ENCODE measurements at places on chromosomes 13 and 19. TPM values are rescaled to one million over a fixed set of nuclear protein-coding genes. Genes with fewer than 3 reads are reported as not detected.

The UGGT2 gene
- total RNA-seq, result 26.1 TPM

The LILRB4 gene
- total RNA-seq, result 1.6 TPM

The ZNF112 gene
- 7.1 TPM for total RNA-seq

DNA sequence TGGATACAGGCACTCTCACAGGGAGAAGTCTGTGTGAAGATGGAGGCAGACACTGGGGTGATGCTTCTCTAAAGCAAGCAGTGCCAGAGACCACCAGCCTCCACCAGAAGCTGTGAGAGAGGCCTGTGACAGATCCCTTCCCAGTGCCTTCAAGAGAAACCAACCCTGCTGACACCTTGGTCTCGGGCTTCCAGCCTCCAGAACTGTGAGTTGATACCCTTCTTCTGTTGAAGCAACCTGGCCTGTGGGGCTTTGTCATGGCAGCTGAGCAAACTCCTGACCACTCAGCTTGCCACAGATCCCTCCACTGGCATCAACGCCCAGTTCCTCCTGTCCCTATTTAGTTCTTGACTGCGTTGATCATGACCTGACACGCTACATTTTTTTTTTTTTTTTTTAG, 29.0 kb downstream of the ELAVL1 start:
- no peak overlapping the region for H3K4me3 ChIP-seq
- H3K36me3 ChIP-seq, result peaks cover 12% of the 10 kb centered on the region
- no peak overlapping the region for H3K27ac ChIP-seq
- DNase-seq, result no peak

DNA sequence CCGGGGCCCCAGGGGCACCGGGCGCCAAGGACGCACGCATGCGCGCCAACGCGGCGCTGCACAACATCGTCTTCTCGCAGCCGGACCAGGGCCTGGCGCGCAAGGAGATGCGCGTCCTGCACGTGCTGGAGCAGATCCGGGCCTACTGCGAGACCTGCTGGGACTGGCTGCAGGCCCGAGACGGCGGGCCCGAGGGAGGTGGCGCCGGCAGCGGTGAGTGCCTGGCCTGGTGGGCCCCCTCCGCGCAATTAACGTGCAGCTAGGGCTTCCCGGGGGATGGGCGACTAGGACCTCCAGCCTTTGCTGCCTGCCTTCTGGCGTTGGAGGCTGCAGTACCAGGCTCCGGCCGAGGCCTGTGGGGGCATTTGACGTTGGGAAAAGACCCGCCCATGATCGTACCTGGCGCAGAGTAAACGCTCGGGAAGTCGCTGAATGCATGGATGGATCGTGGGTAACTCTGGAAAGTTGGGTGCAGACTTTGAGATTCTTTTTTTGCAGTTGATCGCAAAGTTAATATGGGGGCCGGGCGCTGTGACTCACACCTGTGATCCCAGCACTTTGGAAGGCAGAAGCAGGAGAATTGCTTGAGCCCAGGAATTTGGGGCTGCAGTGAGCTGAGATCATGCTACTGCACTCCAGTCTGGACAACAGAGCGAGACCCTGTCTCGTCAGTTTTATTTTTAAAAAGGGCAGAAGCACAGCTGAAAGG, 7.3 kb downstream of the APC2 start:
- peaks cover 29% of the 10 kb centered on the region for H3K27me3 ChIP-seq
- H3K4me1 ChIP-seq, result peaks cover 4% of the 10 kb centered on the region
- no peaks in the 10 kb centered on the region for H3K36me3 ChIP-seq
- no peak for DNase-seq

DNA sequence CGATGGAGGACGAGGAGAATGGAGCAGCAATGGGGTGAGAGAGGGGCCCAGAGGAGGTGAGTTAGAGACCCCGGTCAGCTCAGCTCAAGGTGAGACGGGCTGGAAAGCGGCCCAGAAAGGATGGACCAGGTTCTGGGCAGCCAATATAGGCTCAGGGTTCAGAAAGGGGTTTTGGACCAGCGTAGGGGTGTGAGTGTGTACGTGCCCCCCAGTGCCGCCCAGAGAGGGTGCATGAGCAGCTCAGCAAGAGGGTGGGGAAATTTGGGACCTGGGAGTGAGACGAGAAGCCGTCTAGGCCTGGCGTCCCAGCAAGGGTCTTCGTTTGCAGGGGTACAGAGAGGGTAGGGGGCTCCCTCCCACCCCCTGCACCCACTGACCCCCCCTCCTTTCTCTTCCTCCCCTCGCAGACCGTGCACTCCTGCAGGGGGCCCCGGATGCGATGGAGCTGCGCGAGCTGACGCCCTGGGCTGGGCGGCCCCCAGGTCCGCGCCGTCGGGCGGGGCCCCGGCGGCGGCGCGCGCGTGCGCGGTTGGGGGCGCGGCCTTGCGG, 12.1 kb downstream of the FUT6 start:
- no peaks in the 10 kb centered on the region for H3K36me3 ChIP-seq
- H3K27ac ChIP-seq, result peak overlapping the region; percentile 68
- H3K4me1 ChIP-seq, result no peaks in the 10 kb centered on the region
- peak overlapping the region; percentile 25 for H3K4me3 ChIP-seq
- DNase-seq, result no peak

DNA sequence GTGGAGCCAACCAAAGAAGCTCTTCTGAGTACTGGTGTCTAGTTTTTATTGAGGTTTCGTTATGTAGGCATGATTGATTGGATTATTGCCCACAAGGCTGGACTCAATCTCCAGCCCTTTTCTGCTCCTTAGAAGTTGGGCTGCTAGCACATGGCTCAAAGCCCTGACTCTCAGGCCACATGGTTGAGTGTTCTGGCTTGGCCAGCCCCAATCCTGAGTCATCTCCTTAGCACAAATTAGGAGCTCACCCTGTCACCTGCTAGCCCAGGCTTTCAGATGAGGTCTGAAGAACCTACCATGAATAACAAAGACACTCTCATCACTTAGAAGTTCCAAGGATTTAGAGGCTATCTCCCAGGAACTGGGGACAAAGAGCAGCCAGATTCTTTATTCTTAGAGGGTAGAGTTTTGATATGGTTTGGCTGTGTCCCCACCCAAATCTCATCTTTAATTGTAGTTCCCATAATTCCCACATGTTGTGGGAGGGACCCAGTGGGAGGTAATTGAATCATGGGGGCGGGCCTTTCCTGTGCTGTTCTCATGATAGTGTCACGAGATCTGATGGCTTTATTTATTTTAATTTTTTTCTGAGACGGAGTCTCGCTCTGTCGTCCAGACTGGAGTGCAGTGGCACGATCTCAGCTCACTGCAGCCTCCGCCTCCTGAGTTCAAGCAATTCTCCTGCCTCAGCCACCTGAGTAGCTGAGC, 11.3 kb downstream of the DPY19L3 start:
- H3K27me3 ChIP-seq, result no peaks in the 10 kb centered on the region
- no peak for DNase-seq
- H3K27ac ChIP-seq, result no peak overlapping the region
- no peak overlapping the region for H3K4me3 ChIP-seq
- no peaks in the 10 kb centered on the region for H3K4me1 ChIP-seq

DNA sequence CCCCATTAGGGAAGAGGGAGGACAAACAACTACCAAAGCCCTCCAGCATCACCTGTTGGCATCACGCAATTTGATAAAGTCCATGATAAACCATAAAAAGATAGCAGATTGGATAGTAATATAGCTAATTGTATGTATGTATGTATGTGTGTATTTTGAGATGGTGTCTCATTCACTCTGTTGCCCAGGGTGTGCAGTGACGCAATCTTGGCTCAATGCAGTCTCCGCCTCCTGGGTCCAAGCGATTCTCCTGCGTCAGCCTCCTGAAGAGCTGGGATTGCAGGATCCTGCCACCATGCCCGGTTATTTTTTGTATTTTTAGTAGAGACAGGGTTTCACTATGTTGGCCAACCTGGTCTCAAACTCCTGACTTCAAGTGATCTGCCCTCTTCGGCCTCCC, 74.6 kb upstream of the RNF113B start:
- no peak for DNase-seq
- H3K27ac ChIP-seq, result no peak overlapping the region
- H3K36me3 ChIP-seq, result no peaks in the 10 kb centered on the region
- no peaks in the 10 kb centered on the region for H3K4me1 ChIP-seq
- H3K4me3 ChIP-seq, result no peak overlapping the region

GRCh38 chr13:98853771-98854221, 101.3 kb upstream of the SLC15A1 start:
- H3K4me1 ChIP-seq, result no peaks in the 10 kb centered on the region
- no peak for DNase-seq
- no peak overlapping the region for H3K4me3 ChIP-seq
- H3K27ac ChIP-seq, result no peak overlapping the region
- H3K27me3 ChIP-seq, result no peaks in the 10 kb centered on the region

DNA sequence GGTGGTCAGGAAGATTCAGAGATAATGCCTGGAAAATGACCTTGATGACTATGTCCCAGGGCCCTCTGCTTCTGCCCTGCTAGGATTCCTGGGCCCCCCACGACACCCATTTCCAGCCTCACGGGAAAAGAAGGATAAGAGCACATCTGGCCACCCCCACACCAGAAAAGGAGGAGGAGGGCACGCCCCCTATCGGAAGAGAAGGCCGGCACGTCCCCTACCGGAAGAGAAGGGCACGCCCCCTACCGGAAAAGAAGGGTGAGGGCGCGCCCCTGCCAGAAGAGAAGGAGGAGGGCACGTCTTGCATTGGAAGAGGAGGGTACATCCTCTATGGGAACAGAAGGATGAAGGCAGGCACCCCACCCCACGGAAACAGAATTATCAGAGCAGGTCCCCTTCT, 84.3 kb downstream of the IER2 start:
- H3K4me1 ChIP-seq, result no peaks in the 10 kb centered on the region
- DNase-seq, result peak; percentile 12
- no peaks in the 10 kb centered on the region for H3K27me3 ChIP-seq
- no peaks in the 10 kb centered on the region for H3K36me3 ChIP-seq
- no peak overlapping the region for H3K27ac ChIP-seq
- no peak overlapping the region for H3K4me3 ChIP-seq

DNA sequence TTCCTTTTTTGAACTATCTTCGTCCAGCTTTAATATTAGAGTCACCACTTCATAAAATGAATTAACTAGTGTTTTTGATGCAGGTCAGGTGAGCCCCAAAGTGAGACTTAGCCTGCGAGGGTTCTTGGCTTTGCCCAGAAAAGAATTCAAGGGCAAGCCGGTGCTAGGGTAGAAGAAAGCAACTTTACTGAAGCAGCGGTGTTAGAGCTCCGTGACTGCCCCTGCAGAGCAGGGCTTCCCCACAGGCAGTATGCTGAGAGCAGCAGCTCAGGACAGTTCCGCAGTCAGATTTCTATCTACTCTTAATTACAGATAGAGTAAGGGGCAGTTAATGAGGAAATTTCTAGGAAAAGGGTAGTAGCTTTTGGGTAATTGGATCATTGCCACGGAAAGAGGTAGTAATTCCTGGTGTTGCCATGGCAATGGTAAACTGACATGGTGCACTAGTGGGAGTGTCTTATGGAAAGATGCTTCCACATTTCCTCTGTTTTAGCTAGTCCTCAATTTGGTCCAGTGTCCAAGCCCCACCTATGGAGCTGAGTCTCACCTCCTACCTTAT, 432.2 kb upstream of the ZNF507 start:
- H3K27ac ChIP-seq, result no peak overlapping the region
- H3K4me3 ChIP-seq, result no peak overlapping the region
- no peak for DNase-seq
- no peaks in the 10 kb centered on the region for H3K4me1 ChIP-seq
- no peaks in the 10 kb centered on the region for H3K27me3 ChIP-seq

DNA sequence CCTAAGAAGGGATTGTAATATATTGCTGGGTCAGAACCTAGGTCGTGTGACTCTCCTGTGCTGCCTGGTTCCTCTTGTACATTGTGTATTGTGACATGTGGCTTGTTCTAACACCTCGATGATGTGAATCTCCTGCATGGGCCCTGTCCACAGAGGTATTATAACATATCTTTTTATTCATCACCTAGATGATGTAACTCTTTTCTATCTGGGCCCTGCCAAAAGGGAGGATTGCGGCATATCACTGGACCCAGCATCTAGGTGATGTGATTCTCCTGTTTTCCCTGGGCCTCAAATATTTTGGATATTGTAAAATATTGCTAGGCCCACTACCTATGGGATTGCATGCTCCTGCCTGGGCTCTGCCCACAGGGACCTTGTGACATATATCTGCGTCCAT, 33.4 kb upstream of the ZNF254 start:
- H3K27ac ChIP-seq, result no peak overlapping the region
- no peaks in the 10 kb centered on the region for H3K27me3 ChIP-seq
- H3K4me3 ChIP-seq, result no peak overlapping the region
- peaks cover 16% of the 10 kb centered on the region for H3K36me3 ChIP-seq
- H3K4me1 ChIP-seq, result no peaks in the 10 kb centered on the region

Measured in prostate gland (tissue), 2 donors.